Glutamatergic neuron (in vitro differentiated cells): ENCODE measurements at places on chromosomes 6 and 20.
A peak's percentile ranks its signal among the peaks of the same experiment; 100 is the strongest.

GRCh38 chr20:54015496-54015895 lies 54.9 kb downstream of the BCAS1 start:
- peak overlapping the region; percentile 55 for H3K4me3 ChIP-seq
- peak overlapping the region; percentile 98 for H3K27ac ChIP-seq
- H3K27me3 ChIP-seq: peaks cover 4% of the 10 kb centered on the region

GRCh38 chr6:134299236-134299635 lies 18.7 kb downstream of the SGK1 start:
- no peak for DNase-seq
- no peaks in the 10 kb centered on the region for H3K4me1 ChIP-seq
- H3K27ac ChIP-seq: no peak overlapping the region

DNA sequence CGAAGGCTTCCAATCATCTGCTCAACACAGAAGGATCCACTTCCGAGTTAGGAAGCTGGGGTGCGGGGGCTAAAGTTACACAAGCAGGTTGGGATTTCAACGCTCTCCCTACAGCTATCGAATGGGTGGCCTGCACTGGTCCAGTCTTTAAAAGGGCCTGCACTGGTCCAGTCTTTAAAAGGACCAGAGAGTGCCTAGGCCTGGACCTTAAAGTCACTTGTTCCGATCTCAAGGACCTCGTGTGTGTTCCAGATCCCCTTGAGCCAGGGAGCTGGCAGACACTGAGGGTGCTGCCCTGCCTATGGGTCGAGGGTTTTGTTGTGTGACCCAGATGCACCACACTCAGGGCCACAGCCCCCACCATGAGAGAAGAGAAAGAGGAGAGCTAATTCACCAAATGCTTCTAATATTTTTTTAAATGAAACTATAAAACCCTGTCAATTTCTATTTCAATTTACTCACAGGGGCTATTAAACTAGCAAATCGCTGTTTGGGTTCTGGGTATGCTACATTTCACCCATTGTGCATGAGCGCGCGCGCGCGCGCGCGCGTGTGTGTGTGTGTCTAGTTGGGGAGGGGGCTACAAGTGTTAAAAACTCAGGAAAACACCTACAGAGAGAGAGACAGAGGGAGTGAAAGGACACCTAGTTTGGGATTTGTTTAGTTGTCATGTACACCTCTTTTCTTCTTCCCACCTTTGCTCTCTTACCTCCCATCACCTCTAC lies 7.5 kb downstream of the TFAP2B start:
- H3K27me3 ChIP-seq: peaks cover 41% of the 10 kb centered on the region
- no peak overlapping the region for H3K4me3 ChIP-seq

DNA sequence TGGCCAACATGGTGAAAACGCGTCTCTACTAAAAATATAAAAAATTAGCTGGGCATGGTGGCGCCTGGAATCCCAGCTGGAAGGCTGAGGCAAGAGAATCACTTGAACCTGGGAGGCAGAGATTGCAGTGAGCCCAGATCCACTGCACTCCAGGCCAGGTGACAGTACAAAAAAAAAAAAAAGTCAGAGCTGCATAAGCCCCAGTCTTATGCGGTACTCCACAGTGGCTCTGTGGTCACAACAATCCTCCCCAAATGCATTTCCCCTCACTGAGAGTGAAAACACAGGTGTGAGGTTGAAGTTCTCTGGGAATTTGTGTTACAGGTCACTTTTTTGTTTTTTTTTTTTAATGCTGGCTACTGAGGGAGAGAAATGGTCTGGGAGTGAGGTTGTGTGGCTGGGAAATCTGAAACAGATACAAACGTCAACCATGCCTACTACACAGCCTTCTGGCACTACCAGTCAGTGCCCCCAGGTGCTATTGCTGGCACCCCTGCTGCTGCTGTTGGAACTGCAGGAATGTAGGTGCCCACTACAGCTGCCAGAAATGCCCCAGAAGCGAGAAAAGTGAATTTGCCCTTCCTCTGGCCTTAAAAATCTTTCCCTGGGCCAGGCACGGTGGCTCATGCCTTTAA lies 5.7 kb downstream of the MRPS26 start:
- no peaks in the 10 kb centered on the region for H3K27me3 ChIP-seq
- no peak overlapping the region for H3K4me3 ChIP-seq
- no peaks in the 10 kb centered on the region for H3K36me3 ChIP-seq
- H3K27ac ChIP-seq: no peak overlapping the region
- no peak for DNase-seq

DNA sequence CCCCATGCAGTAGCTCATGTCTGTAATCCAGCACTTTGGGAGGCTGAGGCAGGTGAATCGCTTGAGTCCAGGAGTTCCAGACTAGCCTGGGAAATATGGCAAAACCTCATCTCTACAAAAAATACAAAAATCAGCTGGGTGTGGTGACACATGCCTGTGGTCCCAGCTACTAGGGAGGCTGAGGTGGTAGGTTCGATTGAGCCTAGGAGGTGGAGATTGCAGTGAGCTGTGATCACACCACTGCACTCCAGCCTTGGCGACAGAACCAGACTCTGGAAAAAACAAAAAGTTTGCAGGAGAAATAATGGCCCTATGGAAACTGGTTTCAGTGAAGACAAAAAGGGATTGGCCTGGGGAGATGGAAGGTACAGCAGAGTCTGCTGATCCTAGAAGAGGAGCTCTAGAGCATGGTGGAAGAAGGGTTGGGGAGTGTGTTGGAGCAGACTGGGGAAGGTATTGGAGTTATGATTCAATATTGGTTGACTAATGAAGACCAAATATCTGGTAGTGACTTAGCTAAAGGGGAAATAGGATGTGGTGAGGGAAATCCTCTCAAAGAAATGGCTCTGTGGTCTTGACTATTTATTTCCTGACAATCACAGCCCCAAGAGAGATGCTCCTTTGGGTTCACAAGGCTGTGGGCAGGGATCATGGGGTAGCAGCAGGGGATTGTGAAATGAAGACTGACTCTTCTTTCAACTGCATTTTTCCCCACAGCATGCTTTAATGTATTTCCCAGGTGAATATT lies 281.9 kb downstream of the UTRN start:
- H3K4me3 ChIP-seq: no peak overlapping the region
- H3K27me3 ChIP-seq: no peaks in the 10 kb centered on the region
- H3K36me3 ChIP-seq: no peaks in the 10 kb centered on the region
- no peaks in the 10 kb centered on the region for H3K4me1 ChIP-seq
- DNase-seq: no peak

DNA sequence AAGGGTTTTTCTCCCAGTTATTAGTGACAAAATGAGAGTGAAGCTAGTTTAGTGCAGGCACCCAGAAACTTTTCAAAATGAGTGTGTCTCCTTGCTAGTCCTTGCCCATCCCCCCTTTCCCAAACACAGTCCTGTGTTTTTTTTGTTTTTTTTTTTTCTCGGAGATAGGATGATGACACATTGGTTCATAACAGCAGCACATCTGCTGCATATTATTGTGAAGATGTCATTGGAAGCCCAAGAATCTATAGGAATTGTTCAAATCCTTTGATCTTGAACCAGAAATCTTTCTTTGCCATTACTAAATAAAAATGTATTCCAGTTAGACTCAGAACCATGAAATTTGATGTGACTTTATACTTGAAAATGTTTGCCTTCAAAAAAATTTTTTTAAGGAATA lies 162.4 kb downstream of the FRK start:
- no peak overlapping the region for H3K4me3 ChIP-seq
- H3K4me1 ChIP-seq: peaks cover 23% of the 10 kb centered on the region
- H3K27ac ChIP-seq: no peak overlapping the region
- DNase-seq: no peak
- H3K36me3 ChIP-seq: no peaks in the 10 kb centered on the region

- H3K4me1 ChIP-seq: peaks cover 1% of the 10 kb centered on the region
- DNase-seq: peak; percentile 24
- peaks cover 2% of the 10 kb centered on the region for H3K27me3 ChIP-seq
- no peak overlapping the region for H3K4me3 ChIP-seq
- peaks cover 11% of the 10 kb centered on the region for H3K36me3 ChIP-seq
Observed at GRCh38 chr6:82711105-82711827, 347.6 kb downstream of the TPBG start.
